ENCODE measurements at places on chromosomes 7 and 10. TPM values are rescaled to one million over a fixed set of nuclear protein-coding genes. Genes with fewer than 3 reads are reported as not detected.

PRKCQ gene
- total RNA-seq, result 0.34 TPM

GIMAP2 gene
- 9.2 TPM for total RNA-seq

BMPER gene
- 6.2 TPM for total RNA-seq

SPDYE2B gene
- not detected for total RNA-seq

ANKRD7 gene
- 0.53 TPM for total RNA-seq

ADAM22 gene
- total RNA-seq, result 3.1 TPM

HOXA7 gene
- 0.39 TPM for total RNA-seq

PTPRZ1 gene
- 2.1 TPM for total RNA-seq

RNF32 gene
- total RNA-seq, result 0.56 TPM

RELN gene
- 3.6 TPM for total RNA-seq

LRRC18 gene
- not detected for total RNA-seq

DNA sequence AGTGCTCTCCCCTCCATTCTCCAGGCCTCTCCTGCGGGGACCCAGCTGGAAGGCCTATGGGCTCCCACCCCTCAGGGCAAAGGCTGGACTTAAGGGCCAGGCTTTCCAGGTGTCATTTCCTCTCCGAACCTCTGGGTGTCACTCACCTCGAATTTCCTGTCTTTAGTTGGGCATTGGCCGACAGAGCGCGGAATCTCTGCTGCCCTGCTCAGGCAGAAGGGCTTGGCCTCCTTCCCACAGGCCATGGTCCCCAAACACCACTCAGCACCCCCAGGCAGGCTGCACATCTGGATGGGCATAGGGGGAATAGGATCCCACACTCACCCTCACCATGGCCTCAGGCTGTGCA lies 212.9 kb downstream of the CCSER2 start:
- no peak for DNase-seq

DNA sequence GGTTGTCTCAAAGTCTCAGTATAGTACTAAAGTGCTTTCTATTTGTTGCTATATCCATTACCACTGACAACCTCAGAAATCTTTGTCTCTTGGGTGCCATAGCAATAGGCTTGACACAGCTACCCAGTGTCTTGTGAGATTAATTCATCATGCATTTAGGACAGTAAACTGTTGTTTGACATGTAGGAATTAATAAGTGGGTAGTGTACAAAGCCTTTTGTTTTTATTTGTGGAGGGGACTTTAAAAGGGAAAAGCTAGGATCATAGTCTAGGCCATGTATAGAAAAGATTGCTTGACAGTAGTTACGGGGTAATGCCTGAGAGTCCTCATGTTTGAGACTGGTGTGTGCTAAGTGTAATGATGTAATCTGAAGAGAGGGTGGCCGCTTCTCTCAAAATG lies 102.6 kb upstream of the AGR3 start:
- DNase-seq, result no peak

- DNase-seq, result no peak
Observed at GRCh38 chr10:91389636-91390512, 20.3 kb upstream of the HECTD2 start.

GRCh38 chr7:87448388-87448787 lies 27.1 kb downstream of the ABCB4 start:
- DNase-seq, result no peak

DNA sequence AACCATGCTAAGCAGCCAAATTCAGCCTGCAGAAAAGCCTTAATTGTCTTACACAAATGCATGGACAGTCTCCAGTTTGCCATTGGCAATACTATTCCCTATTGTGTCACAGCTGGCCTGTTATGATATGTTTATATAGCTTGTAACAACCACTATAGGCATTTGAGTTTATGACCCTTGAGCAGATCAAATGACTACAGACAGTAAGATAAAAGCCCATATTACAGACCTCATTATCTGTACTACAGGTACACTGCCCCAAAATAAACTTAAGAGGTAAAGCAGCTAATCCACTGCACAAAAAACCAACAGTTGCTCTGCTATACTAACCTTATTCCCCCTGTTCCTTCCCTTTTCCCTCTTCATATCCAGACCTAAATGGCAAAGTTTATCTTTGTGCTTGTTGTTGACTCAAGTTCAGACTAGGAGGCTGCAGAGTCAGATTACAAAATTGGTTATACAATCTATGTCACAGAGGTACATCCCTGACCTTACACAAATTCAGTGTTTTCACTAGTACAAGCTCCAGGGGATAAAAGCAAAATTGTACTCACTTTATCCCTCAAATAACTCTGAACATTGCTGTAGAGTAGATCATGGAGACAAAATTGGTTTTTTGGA lies 218.4 kb downstream of the GRM8 start:
- no peak for DNase-seq

DNA sequence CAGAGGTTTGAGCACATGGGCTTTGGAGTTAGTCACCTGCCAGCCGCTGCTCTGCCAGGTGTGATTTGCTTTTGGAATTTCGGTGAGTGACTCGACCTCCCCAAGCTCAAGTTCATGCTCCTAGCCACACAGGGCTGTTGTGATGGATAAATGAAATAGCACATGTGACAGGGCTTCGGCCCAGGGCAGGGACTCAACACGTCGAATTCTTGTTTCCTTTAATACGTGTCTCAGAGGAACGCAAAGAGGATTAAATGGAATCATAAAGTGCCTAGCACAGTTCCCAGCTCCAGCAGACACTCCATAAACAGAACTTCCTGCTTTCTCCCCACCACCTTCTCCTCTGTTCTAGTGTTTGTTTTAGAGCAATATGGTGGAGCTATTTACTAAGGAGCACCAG lies 88.3 kb upstream of the CHST15 start:
- no peak for DNase-seq

- DNase-seq, result no peak
Observed at GRCh38 chr7:18894155-18894554, 223.3 kb downstream of the TWIST1 start.

- DNase-seq, result no peak
Observed at GRCh38 chr7:192701-193480, 520 bp downstream of the FAM20C start.

DNA sequence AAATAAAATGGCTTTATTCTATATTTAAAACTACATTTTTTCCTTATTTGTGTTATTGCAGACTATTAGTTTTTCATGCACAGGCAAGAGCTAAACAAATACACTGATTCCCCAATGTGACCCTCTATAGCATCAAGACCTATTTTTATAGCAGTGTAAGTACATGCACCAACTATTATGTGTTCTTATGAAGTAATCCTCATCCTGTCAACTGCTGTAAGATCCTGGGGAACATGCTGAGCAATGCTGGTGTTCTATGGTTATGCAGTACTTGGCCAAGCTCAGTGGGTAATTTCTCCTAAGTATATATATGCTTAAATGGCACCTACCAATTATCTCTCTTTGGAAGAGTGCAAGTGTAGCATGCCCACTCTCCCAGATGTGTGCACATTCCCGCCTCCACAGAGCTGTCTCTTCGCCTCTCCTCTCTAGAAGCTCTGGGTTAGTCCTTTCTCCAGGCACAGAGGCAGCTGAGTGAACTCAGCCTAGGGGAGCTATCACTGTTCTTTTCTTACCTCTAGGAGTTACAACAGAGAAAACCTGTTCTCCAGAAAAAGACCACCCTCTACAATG lies 428.8 kb downstream of the KCNMA1 start:
- DNase-seq, result no peak

DNA sequence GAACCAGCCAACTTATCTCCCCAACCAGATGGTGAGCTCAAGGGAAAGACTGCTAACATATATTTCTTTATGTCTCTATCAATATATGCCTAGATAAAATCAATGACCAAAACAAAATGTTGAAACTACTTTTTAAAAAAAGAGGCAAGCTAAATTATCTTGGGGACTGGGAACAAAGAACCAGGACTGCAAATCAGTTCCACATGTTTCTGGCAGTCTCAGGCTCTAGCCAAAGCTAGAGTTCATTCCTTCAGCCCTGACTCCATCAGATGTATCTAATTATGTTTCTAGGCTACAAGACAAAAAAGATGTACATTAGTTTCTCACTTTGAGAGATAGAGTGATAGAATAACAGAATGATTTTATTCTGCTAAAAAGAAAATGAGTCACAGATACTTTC lies 1290.3 kb upstream of the SORCS1 start:
- DNase-seq, result no peak

DNA sequence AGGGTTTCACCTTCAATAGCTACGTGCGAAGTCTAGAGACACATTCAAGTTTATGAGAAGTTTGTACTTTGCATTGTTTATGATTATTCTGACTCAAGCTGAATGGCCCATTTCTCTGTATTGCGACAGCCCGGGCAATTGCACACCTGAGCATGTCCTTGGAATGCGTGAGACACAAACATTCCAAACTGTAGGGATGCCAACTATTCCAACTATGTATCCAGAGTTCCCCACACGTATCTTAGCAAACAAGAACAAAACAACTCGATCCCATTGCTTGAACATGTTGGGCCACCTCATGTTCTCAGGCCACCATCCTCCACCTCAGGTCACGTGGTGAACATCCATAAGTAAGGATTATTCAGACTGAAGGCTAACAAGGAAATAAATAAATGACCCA lies 51.4 kb upstream of the EGFR start:
- DNase-seq, result no peak

GRCh38 chr10:7810443-7810842 lies 7.9 kb upstream of the TAF3 start:
- DNase-seq, result no peak

- no peak for DNase-seq
Observed at GRCh38 chr7:110573862-110574528, 516.9 kb upstream of the LRRN3 start.

DNA sequence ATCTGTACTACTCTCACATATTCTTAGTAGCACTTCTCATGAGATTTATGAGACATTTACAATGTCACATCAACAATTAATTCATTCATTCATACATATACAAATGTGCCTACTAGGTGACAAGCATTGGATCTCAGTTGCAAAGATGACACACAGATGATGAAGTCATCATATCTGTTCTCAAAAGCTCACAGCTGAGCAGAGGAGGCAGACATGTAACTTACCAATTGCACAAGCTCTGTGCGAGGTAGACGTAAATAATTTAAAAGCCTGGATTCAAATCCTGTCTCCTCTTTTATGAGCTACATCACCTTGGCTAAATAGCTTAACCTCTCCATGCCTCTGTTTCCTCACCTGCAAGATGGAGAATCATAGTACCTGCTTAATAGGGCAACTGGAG lies 109.4 kb upstream of the FAM133B start:
- no peak for DNase-seq

Measured in left cardiac atrium (tissue), 4 donors.